H1 (cell line): ENCODE measurements at places on chromosomes 2 and 18.

GRCh38 chr2:118012778-118013177, 1.1 kb downstream of the CCDC93 start:
- DNase-seq = no peak

DNA sequence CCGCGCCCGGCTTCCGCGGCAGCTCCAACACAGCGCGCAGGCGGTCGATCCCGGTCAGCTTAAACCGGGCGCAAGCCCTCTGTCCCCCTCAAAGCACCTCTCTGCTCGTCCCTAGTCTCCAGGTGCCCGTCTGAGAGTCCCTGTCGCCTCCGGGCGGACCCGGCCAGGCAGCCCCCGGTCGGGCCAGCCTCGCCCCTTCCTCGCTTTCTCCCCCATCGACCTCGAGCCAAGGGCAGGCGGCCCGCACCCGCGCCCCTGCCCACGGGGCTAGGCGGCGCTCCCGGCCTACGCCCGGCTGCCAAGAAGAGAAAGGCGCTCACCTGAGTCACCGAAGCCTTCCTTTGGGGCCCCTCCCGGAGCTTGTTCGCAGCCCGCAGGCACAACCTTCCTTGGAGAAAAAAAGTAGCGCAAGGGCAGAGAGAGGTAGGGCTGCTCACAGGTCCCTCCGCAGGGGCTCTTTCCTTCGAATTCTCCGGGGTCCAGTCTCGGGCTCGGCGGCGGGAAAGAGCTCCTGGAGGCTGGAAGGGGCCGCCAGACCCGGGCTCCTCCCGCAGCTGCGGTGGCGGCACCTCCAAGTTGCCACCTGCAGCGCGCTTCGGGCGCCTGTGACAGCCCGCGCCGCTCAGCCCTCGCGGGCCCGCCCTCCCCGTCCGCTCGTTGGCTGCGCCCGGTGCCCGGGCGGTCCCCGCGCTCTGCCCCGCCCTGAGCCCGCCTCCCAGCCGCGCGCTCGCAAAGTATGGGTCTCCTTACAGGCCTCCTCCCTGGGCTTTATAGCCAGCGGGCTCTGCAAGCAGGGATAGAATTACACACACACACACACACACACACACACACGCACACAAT, 86.5 kb upstream of the EPB41L3 start:
- DNase-seq = peak; percentile 87

GRCh38 chr18:42606886-42607495, 508.5 kb downstream of the RIT2 start:
- DNase-seq = no peak

- DNase-seq = no peak
Observed at GRCh38 chr2:45928946-45929345, 277.5 kb downstream of the PRKCE start.

- no peak for DNase-seq
Observed at GRCh38 chr2:3960106-3960505, 256.7 kb downstream of the DCDC2C start.

DNA sequence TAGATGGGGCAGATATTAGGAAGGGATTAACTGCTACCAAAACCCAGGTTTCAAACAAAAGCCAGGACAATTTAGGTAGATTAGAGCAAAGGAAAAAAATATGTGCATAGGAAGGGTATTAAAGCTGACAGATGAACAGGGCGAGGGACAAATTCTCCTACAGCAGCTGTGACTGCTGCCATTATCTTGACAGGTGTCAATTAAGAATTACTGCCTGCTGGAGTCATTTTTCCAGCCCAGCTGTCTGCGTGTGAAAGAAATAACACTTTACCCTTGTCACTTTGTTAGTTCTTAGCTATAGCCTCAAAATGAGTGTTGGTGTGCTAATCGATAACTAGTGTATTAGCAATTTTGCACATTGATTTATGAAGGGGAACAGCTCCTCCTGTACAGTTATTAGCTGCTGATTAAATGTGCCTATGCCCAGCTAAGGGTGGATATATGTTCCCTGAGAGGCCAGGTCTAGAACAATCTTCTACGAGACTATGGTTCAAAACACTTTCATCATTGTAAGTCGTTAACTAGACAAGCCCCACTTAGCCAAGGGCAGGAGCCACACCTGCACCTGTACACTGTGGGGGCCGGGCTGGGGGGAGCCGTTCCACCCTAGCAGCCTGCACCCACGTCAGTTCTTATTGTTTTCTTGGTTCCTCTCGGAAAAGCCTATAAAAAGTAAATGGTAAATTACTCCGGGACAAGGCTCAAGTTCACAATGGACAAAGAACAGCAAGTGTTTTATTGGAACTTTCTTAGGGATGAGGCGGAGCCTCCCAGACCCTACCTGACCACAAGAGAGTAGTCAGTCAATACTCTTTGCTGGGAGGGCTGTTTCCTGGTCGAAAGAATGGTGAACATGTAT, 7.7 kb downstream of the TSHZ1 start:
- no peak for DNase-seq

DNA sequence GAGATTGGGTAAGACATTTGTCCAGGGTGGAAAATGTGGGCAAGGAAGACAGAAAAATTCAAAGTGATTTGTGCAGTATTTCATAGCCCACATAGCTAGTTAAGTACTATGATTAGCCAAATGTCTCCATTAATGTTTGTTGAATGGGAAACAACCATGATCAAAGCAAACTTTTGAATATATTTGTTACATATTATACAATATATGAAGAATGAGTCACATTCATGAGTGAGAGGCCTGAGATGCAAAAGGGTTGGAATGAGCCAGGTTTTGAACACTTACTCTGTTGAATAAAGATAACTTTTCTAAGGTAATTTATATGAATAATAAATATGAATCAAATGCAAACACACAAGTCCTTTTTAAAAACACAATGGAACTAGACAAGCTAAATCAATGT, 984.5 kb upstream of the CDH2 start:
- no peak for DNase-seq

DNA sequence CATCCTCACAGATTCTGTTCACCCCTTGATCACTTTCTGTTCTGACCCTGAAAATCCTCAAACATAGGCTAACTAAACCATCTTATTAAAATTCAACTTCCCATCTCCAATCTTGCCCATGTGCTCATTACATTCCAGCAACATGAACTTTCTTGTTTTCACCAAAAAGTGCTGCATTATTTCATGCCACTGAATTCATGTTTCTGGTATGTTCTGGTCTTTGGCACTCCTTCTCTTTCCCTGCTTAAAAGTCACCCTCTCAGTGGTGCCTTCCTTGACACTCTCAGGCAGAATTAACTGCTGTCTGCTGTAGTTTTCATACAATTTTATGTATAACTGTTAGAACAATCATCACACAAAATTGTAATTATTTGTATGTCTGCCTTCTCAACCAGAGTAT, 247.7 kb upstream of the RBMS1 start:
- no peak for DNase-seq

DNA sequence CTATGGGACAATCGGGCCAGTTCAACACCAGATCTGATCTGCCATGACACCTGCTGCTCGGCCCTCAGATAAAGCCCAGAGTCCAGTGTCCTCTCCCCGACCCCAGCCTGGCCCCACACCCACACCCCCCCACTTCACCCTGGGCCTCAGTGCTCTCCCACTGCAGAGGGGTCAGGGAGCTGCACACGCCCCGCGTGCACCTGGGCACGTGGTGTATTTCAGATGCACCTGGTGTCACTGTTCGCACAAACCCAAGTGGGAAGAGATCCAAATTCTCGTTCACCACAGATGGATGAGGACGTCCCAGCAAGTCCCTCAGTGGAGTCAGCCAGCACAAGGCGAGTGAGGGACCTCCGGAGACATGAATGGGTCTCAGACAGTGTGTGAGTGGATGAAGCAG, 161.3 kb downstream of the RTP5 start:
- no peak for DNase-seq

DNA sequence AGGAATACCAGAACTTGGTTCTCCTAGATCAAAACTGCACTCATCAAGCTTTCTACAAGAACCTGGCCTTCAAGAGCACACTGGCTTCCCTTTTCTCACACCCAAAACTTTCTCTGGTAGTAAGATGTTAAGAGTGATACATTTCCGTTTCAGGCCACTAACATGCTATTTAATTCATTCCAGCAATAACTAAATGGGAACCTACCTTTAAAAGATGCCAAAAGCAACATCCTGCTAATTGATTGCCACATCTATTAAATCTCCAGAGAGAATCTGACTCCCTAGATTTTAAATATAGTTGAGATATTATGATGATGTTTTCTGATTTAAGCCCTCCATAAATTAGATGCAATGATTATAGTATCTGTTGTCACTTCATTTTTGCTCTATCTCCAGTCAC, 71.6 kb downstream of the KCTD18 start:
- DNase-seq = no peak

GRCh38 chr2:85712849-85713612, 18.9 kb downstream of the GNLY start:
- DNase-seq = no peak

DNA sequence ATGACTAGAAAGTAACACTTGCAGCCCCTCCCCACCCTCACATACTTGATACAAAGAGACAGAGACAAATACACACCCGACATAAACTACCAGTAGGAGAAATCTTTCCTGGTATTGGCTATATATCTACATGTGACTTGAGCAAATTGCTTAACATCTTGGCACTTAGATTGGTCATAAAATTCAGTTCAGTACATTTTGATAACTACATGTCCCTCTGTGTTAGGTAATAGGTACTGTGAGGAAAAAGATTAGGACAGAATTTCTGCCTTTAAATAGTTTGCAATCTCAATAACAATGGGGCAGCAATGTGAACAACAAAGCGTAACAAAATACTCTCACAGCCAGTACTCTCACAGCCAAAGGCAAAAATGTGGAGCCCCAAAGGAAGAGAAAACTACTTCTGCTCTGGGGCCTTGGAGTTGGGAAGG, 670.0 kb upstream of the ACVR2A start:
- DNase-seq = no peak

DNA sequence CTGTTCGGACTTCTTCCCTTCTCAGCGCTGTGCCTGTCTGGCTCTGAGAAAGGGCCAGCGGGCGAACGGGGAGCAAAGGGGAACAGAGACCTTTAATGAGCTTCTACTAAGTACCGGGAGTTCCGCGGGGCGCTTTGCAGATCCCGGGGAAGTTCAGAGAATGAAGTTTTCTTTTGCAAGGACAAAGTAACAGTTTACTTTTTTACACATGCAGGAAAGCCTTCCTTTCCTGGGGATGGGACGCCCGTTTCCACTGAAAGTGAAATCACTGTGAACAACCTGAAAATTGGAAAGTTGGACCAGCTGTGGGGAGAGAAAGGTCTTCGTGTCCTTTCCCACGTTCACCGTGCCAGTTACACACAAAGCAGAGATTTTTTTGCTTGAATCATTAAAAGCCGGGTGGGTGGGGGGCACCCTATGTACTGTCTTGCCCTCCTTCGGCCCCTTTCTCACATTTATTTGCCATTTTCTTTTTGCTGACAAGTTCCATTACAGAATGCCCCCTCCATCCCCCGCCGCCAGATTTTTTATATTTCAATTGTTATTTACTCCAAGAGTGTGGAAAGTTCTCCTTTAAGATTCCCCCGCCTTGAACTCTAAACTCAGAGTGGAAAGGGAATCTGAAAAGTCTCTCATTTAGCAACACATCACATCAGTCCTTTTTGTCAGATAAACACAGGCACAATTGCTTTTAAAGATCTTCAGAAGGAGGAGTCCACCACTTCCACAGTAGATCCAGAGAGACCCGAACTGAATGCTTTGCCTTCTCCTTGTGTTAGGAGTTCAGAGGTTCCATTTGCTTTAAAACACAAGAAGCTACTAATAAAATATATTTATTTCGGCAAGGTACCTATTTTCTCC, 1.1 kb upstream of the FN1 start:
- DNase-seq = no peak

GRCh38 chr2:189848276-189848675, 64.0 kb downstream of the PMS1 start:
- DNase-seq = no peak

- DNase-seq = no peak
Observed at GRCh38 chr2:8122520-8122919, 559.3 kb upstream of the ID2 start.

- no peak for DNase-seq
Observed at GRCh38 chr18:29849144-29849543, 1193.4 kb downstream of the DSC3 start.

GRCh38 chr2:9205963-9206948, at the start of gene ASAP2:
Gene ASAP2, plus strand, starts transcription at chr2:9206812. Its CDS starts 293 bp downstream, at chr2:9207105.
- DNase-seq = peak; percentile 80
